Small intestine (tissue), 16 donors: ENCODE measurements at places on chromosomes 16 and 17.

DNA sequence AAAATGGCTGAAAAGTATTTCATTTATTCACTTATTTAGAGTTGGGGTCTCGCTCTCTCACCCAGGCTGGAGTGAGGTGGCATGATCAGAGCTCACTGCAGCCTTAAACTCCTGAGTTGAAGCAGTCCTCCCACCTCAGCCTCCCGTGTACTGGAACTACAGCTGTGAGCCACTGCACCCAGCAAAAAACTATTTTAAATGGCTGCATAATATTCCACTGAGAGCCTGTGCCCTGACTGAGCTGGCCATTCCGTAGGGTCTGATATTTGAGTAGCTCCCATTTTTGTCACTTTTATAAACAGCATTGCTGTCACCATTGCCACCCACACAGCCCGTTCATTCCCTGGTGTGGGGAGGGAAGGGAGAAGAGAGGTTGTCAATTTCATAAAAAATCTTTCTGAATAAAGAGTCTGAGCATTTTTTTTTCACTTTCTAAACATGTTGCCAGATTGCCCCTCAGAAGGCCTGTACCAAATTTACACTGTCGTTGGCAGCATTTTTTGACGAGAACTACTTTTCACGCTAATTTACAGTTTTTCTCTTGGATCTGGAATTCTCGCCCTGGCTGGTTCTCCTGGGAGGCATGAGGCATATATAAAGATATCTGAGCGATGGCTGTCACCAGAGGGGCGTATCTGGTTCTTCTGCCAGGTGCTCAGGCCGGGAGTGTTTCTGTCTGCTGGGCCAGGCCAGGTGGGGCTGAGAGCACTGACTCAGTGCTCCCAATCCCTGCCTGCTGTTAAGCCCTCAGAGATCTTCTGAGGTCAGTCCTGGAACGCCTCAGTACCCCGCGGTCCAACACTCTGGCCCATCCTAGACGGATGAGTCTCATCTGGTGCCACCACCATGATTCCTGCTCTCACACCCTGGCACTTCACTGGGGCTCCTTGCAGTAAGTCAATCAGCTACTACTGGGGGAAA is 7.2 kb upstream of the KIFC3 start:
- DNase-seq = no peak

- no peak for DNase-seq
Measured at GRCh38 chr17:76467366-76467765, at the start of gene AANAT. AANAT (plus strand) TSS chr17:76467603; CDS start chr17:76468747, 1,144 bp downstream.

- DNase-seq = no peak
Measured at GRCh38 chr16:29972500-29972899, 1.2 kb upstream of the TAOK2 start.

- no peak for DNase-seq
Measured at GRCh38 chr17:4381690-4382671, 15.5 kb upstream of the UBE2G1 start.

GRCh38 chr17:29557085-29557738 is 9.6 kb downstream of the ABHD15 start:
- no peak for DNase-seq

DNA sequence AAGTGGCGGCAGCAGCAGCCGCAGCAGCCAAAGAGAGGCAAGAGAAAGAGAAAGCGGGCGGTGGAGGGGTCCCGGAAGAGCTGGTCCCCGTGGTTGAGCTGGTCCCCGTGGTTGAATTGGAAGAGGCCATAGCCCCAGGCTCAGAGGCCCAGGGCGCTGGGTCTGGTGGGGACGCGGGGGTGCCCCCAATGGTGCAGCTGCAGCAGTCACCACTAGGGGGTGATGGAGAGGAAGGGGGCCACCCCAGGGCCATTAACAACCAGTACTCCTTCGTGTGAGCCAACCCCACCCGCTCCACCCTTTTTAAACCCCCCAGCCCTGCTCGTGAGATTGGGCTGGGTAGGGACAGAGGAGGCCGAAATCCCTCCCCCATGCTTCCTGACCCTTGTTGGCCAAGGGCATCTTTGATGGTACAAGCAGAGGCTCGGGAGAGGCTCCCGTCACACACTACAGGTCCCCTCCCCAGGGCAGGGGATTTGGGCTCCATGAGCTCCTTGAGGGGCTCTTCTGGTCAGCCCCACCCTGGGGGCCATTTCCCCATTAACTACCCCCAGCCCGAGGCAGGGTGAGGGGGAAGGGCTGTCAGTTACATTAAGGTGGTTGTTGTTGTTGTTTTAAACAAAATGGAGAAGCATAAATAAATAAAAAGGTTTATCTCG is 4.6 kb upstream of the ATP2A1 start:
- peak; percentile 37 for DNase-seq

- no peak for DNase-seq
Measured at GRCh38 chr17:60315650-60316049, 76.3 kb downstream of the USP32 start.

- DNase-seq = peak; percentile 62
Measured at GRCh38 chr17:2023692-2024571, 1.2 kb downstream of the RTN4RL1 start.

- DNase-seq = no peak
Measured at GRCh38 chr16:50889276-50889675, 147.4 kb downstream of the CYLD start.

- DNase-seq = no peak
Measured at GRCh38 chr17:347309-347899, 5.2 kb downstream of the RPH3AL start.

GRCh38 chr16:84836967-84837366 is 17.2 kb downstream of the CRISPLD2 start:
- no peak for DNase-seq

DNA sequence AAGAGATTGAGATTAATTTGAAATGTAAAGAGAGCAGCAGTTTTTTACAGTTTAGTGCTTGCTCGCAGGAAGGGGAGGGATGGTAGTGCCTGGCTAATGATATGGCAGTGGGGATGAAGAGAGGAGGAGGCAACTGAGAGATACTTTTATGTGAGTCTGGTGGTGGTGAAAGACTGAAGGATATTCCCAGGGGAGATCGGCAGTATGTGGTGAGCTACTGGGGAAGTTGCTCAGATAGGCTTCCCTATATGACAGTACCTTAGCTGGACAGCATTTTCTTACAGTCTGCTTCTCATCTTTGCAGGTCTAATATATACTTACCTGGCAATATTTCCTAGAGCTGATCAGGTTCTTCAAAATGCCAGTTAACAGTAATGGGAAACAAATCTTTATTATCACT is 8.6 kb downstream of the CEP95 start:
- DNase-seq = no peak

- DNase-seq = peak; percentile 56
Measured at GRCh38 chr16:88468275-88469129, 15.4 kb downstream of the ZFPM1 start.

DNA sequence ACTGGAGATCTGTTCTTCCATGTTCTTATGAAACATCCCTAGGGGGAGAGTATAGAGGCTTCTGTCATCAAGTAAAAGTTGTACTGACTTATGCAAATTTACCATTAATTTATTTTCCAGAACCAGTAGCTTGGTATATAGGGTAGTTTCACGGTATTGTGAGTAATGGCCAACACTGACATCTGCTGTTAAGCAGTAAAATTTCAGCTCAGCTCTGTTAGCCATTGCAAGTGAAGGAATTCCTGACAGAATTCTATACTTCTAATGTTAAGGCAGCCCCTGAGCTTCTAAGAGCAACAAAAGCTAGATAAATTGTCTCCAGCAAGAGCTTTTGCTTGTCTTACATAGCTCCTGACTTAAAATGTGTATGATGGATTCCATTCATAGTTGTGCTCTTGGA is 613.5 kb upstream of the C16orf82 start:
- DNase-seq = no peak

GRCh38 chr17:3979290-3979611 is 15.0 kb upstream of the ATP2A3 start:
- DNase-seq = no peak
